ENCODE measurements at places on chromosomes 11 and 22.

GRCh38 chr11:69442807-69443137 is 38.7 kb upstream of the LINC01488 start:
- DNase-seq, result peak; percentile 28

DNA sequence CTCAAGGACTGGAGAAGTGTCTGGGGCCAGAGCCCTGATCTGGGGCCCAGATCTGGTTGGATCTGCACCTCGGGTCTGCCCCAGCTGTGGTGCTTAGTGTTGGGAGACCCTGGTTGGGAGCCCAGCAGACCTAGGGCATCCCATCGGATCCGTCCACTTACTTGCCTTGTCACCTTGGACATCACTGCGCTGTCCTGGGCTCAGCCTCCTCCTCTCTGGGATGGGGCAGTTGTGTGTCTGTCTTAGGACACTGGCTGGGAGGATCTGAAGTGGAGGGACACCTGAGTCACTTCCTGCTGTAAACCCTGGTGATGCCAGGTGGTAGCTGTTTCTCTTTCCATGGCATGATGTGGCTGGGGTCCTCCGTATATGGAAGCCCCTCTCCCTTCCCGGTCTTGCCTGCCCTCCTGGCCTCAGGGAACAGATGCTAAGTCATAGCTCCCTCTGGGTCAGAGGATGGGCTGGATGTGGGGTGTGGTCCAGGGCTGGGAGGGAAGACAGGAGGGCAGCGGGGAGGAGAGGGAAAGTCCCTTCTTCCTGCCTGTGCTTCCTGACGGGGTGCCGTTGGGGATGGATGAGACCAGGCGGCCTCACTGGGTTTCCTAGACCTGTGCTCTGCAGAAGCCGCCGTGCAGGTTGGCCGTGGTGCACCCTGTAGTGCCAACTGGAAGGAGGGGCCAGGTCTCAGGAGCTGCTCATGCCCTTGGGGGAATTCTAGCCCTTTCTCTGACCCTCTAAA is 12.1 kb upstream of the OMP start:
- DNase-seq, result no peak

DNA sequence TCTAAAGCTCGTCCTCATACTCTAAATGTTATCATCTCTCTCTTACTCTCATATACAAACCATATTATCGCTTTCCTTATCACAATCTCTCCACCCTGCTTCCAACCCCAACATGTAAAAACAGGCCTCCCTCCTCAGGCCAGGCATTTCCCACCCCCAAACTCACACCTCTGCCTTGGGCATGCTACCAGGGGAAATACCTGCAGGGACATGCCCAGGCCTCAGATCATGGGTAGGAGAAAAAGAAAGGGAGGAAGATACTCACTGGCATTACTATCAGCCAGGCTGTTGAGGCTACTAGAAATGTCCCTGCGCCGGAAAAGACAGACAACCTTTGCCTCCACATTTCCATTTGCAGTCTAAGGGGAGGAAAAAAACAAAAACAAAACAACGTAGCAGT is 1.8 kb downstream of the MTA2 start:
- peak; percentile 95 for DNase-seq

GRCh38 chr11:35321532-35322317 is 97.6 kb downstream of the SLC1A2 start:
- DNase-seq, result no peak

DNA sequence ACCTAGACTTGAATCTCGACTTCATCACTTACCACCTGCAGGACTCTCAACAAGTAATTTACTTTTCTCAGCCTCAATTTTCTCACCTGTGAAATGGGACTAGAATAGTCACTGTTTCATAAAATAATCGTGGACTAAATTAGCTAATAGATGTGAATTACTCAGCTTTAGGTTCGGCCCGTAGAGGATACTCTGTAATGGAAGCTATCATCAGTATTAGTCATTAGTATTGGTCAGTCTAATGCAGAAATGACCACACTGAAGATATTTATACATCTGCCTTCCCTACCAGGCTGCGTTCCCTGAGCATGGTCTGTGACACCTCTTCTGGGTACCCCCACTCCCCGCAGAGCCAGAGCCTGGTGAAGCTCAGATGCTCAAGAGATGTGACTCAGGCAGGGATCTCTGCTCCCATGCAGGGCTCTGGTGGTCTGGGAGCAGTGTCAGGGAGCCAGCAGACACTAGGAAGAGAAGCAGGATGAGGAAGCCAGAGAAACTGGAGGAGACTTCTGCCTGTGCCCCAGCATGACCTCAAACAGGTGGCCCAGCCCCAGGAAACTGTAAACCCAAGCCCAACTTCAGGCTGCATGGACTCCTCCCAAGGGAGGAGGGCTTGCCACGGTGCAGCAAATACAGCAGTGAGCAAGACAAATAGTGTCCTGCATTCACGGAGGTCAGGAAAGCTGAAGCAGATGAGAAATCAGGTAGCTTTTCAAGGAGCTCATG is 88.0 kb upstream of the E2F8 start:
- DNase-seq, result no peak

DNA sequence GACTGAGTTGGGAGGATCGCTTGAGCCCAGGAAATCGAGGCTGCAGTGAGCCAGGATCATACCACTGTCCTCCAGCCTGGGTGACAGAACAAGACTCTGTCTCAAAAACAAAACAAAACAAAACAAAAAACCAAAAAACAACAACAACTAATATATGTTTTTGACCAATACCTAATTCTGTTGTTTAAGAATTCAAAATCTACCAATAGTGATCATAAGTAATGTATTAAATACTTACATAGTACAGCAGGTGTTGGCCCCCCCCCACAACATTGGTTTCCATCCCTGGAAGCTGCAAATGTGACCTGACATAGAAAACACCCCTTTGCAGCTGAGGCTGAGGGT is 74.7 kb downstream of the KCNQ1 start:
- no peak for DNase-seq

GRCh38 chr22:38841211-38841610 is 2.6 kb downstream of the NPTXR start:
- DNase-seq, result no peak

Measured in foreskin keratinocyte (primary cell).